ENCODE measurements at places on chromosomes 1 and 21.
A peak's percentile ranks its signal among the peaks of the same experiment; 100 is the strongest.

DNA sequence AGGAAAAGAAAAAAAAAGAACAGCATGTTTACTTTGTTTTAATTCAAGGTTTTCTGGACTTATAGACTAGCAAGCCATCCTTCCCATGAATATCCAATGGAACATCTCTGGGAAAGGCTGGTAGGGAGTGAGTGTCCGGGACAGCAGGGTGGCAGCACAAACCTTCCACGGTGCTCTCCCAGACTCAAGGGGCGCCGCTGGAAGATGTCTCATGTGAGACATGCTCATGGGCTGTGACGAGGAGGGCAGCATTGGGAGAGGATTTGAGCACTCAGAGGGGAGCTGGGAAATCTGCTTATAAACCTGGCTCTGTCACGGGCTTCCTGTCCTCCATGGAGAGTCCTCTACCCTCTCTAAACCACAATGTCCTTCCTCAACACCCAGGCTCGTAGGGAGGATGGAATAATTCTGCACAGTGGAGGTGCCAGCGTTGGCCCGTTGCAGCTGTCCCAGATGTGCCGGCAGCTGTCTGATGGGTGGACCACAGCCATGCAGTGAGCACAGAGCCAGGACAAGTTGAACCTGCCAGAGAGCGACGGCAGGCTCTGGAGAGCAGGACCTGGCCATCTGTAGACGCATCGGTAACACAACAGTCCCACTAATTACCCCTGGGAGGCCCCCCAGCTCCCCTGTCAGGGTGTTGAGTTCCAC lies 100.1 kb upstream of the IGSF21 start:
- no peak for DNase-seq

- DNase-seq = no peak
Observed at GRCh38 chr1:205088341-205088740, 4.1 kb upstream of the TMEM81 start.

DNA sequence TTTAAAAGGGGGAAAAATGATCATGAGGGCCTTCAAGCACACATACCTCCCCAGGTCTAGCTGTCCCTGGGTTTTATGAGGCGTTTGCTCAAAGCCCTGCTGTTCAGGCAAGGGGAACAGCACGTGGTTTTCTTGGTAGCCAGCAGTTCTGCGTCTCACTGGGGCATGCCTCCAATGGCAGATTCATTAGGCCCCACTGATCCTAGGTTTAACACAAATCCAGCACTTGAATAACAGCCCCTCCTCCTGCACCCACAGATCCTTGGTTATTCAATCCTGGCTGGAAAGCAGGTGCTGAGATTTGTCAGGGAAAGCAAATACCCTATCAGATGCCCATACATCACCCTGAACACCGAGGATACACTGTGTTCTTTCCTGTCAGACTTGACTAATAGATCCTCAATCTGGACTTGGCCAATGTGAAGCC lies 106.4 kb downstream of the ZC3H11B start:
- DNase-seq = no peak

GRCh38 chr1:44682883-44683265 lies 8.4 kb downstream of the ARMH1 start:
- DNase-seq = no peak

- no peak for DNase-seq
Observed at GRCh38 chr21:34827445-34828235, 158.8 kb downstream of the CLIC6 start.

- no peak for DNase-seq
Observed at GRCh38 chr1:165449131-165449530, 4.2 kb upstream of the RXRG start.

DNA sequence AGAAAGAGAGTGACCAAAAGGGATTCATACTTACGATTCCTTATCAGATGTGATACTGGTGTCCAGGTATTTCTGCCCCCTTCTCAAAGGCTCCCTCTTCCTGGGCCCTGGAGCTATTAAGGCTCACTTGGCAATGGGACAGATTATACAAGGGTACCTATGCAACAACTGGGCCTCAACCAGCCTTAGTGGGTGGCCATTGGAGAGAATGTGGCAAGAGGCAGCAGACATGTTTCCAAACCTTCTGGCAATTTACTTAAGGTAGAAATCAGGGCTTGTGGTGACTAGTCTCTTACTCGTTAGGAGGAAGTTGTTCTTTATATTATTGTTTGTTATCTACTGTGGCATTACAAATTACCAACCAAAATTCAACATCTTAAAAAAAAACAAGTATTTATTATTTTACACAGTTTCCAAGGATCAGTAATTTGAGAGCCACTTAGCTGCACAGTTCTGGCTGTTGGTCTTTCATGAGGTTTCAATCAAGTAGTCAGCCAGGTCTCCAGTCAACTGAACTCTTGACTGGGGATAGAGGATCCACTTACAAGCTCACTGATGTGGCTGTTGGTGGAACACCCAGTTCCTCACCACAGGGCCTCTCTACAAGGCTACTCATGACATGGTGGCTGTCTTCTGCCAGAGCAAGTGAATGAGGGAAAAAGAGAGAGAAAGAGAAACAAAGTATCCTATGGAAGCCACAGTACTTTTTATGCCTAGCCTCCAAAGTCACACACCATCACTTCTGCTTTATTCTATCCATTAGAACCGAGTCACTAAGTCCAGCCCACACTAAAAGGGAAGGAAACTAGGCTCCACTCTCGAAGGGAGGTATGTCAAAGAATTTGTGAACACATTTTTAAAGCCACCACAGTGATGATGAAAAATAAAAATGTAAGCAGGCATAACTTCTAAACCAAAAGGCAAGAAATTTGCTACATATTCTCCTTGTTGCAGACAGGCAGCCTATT lies 10.7 kb downstream of the ZNF648 start:
- no peak for DNase-seq

DNA sequence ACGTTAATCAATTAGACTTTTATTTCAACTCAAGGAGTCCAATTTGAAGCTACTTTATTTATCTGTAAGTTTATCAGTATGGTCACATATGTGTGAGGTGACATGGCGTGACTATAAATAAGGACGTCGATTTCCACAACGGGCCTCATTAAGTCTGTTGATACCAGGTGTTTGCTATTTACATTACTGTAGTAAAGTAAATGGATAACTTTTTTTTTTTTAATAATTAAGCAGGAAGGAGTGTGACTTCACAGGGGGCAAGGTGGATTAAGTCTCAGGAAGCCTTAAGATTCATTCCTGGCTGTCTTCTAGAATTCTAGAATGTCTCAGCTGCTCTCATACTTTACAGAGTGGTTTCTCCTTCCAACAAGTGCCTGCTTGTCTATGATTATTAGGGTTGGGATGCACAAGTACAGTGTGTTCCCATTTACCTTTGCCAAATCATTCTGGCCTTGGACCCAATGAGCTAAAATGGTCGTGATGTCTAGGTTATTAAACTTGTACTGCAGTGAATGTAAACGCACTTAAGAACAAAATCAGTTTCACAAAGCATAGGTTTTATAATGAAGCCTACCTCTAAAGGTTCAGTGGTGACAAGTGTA lies 15.5 kb downstream of the MAP3K7CL start:
- no peak for DNase-seq

DNA sequence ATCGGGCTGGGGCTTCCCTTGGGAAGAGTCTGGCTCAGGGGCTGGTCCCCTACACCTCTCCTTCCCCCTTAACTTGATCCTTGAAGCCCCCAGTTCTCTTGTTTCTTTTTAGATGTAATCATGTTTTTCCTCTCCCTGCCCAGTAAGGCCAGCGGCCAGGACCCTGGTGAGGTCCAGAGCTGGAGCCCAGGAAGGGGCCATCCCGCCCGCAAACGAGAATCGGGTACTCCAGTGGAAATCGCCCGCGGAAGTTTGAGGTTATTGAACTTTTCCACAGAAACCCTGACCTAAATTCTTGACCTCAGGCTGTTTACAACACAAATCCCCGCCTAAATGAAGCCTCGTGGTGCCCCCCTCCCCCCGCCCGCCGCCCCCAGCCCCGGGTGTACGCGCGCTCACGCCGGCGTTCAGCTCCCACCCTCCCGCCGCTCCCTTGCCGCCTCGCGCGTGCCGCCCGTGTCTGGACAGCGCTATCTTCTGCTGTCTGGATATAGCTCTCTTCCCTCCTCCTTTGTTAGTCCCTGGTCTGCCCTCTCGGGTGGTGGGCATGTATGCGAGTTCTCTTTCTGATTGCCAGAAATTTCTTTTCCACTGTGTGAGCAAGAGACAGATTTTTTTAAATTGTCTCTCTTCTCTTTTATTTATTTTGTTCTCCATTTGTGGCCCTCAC lies 165.9 kb upstream of the CACNA1E start:
- DNase-seq = no peak

DNA sequence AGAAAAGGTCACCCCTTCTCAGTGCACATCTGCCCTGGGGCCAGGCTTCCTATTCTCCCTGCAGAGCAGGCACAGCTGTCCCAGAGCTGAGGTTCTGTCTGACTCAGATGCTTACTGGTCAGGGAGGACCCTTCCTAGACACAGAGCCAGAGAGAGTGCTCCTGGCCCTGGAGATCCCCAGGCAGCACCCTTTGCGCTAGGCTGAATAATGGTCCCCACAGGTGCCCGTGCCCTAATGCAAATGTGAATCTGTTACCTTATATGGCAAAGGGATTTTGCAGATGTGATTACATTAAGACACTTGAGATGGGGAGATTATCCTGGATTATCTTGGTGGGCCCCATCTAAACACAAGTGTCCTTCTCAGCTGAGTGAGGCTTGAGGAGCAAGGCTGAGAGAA lies 2.6 kb upstream of the TNNI1 start:
- no peak for DNase-seq

DNA sequence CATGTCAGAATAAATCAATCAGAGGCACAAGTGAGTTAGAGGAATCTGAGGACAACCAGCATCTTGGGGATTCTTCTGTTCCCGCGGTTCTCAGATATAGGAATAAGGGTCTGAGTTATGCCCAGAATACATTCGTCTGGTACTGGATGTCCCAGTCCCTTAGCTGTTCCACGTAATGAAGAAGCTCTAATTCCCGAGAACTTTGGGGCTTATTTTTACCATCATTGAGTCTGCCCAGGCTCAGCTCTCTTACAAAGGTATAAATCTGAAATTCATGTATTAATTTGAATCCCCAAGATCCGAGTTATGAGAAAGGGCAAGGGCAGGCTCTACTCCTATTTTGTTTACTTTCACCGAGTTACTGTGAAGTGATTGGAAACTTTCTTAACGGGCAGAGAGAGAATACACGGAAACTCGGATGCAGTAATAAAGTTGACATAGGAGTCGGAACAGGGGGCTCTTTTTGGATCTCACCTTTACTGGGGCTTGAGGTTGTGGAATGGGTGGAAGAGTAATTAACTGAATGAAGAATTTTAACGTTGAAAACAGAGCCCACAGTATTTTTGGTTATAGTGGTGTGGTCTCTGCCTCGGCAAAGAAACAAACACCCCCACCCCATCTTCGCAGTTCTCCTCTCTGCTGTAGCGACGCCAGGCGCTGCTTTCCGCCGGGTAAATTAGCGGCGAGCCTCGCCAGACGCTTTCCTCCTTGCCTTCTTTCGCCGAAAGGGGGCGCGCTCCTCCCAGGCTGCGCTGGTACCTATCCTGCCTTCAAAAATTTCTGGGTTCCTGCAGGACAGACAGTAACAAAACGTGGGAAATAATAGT lies 7.1 kb downstream of the PRRX1 start:
- peak; percentile 47 for DNase-seq

- DNase-seq = no peak
Observed at GRCh38 chr1:36471830-36472641, 7.9 kb upstream of the MRPS15 start.

- DNase-seq = no peak
Observed at GRCh38 chr1:210731193-210731592, 402.5 kb downstream of the HHAT start.

DNA sequence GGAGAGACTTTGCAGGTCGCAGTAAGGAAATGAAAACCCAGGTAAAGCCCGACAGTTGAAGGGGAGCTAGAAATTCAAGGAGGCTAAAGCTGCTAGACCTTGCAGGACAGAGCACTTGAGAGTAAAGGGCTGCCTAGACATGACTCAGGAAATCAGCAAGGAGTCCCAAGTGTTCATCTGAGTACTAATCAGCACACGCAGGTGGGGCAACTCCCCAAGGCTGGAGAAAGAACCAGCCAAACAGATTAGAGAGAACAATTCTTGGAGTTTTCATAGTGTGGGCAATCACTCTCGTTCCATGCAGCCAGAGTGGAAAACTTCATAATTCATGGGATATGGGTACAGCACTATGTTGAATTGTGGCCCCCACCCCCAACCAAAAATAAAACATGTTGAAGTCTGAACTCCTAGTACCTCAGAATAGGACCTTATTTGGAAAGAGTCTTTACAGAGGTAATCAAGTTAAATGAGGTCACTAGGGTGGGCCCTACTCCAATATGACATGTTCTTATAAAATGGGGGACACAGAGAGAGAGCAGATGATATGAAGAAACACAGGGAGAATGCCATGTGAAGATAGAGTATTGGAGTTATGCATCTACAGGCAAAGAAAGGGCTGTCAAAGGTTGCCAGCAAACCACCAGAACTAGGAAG lies 28.0 kb downstream of the SYDE2 start:
- no peak for DNase-seq

- DNase-seq = no peak
Observed at GRCh38 chr1:157838966-157839365, 2.6 kb downstream of the CD5L start.

- DNase-seq = no peak
Observed at GRCh38 chr1:206885341-206886060, 11.7 kb upstream of the IL24 start.

DNA sequence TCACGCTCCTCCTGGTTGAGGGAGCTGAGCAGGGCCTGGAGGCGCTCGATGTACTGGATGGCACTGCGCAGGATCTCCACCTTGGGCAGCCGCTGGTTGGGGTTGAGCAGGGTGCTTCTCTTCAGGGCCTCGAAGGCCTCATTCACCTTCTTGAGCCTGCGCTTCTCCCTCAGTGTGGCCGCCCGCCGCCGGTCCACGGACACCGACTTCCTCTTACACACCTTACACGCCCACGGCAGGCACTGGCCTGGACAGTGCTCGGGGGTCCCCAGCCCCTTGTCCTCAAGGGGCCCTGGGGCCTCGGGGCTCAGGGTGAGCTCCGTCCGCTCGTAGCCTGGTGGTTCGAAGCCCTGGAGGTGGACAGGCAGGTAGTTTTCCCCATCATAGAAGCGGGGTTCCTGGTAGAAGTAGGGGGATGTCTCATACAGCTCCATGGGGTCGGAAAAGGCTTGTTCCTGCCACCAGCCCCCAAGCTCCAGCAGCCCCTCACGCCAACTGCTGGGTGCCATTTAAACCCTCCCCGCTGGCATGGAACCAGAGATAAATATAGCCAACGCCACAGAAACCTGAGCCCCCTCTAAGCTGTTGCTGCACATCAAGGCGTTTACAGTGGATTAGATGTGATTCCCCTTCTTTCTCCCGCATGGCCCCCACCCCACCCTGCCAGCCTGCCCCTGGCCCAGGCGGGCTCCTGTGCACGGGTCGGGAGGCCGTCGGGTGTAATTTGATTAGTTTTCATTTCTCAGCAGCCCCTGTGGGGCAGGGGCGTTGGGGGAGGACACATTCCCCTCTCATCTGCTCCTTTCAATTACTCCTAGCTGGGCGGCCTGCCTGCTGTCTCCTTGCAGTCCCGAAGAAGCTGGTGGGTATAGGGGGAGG lies at the start of gene MYOG:
Gene MYOG, minus strand, starts transcription at position 485 of the 879 bp plus-strand sequence. Its CDS starts 51 bp downstream, at position 434.
- peak; percentile 2 for DNase-seq
